T-helper 17 cell (primary cell): ENCODE measurements at places on chromosomes 13 and 19. TPM values are rescaled to one million over a fixed set of nuclear protein-coding genes. Genes with fewer than 3 reads are reported as not detected.
A peak's percentile ranks its signal among the peaks of the same experiment; 100 is the strongest.

Gene PSG2
- not detected for total RNA-seq

Gene TBXA2R
- 1.0 TPM for total RNA-seq

Gene SHISA2
- total RNA-seq = 0.37 TPM

Gene PEG3
- total RNA-seq = not detected

GRCh38 chr13:113205428-113205931 is 3.0 kb downstream of the PCID2 start:
- no peak for DNase-seq

GRCh38 chr13:92187378-92187989 is 789.1 kb downstream of the GPC5 start:
- no peak for DNase-seq

DNA sequence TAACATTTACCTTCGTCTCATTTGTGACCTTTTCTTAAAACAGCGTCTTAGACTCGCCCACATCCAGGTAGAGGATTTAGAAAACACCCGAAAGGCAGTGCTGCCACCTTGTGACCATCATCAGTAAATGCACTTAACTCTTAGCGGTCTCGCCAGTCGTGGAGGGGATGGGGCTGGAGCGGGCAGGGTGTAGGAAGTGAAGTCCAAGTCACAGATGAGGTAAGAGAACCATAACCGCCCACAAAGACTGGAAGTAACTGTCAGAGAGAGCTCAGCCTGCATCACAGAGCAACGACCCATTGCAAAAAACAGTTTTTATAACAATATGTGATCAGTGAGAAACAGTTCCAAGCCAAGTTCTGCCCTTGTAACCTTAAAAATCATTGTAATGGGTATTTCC is 10.7 kb upstream of the CEACAM3 start:
- DNase-seq = peak; percentile 53

GRCh38 chr19:30148039-30148790 is 206.2 kb downstream of the URI1 start:
- DNase-seq = no peak

GRCh38 chr19:7226739-7227138 is 67.5 kb downstream of the INSR start:
- no peak for DNase-seq

DNA sequence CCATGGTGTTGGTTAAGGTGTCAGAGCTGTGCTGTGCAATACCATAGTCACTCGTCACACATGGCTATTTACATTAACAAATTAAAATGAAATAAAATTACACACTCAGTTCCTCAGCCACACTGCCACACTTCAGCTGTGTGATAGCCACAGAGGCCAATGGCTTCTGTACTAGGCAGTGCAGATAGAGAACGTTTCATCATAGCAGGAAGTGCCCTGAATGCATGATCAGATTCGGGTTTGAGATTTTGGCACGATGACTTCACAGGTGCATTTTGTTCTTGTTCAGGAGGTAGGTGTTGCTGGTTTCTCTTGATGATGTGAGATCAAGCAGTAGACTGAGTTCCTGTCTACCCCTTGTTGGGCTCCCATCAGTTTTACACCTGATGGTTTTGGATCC is 6.5 kb downstream of the ARMC6 start:
- DNase-seq = no peak

DNA sequence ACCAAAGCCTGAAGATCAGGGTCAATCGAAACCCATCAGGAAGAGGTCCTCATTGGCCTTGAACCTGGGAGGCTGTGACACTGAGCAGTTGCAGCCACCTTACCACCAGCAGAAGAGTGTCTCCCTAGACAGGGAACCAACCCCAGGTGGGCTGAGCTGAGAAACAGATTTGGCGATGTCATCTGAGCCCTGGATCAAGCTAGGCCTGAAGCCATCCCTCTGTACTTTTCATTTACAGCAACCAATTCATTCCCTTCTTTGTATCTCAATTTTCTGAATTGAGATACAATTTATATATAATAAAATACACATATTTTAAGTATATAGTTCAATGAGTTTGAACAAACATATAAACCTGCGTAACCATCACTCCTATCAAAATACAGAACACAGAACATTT is 14.6 kb downstream of the RHPN2 start:
- no peak for DNase-seq

- no peak for DNase-seq
Observed at GRCh38 chr13:95160112-95160906, 140.9 kb downstream of the ABCC4 start.

DNA sequence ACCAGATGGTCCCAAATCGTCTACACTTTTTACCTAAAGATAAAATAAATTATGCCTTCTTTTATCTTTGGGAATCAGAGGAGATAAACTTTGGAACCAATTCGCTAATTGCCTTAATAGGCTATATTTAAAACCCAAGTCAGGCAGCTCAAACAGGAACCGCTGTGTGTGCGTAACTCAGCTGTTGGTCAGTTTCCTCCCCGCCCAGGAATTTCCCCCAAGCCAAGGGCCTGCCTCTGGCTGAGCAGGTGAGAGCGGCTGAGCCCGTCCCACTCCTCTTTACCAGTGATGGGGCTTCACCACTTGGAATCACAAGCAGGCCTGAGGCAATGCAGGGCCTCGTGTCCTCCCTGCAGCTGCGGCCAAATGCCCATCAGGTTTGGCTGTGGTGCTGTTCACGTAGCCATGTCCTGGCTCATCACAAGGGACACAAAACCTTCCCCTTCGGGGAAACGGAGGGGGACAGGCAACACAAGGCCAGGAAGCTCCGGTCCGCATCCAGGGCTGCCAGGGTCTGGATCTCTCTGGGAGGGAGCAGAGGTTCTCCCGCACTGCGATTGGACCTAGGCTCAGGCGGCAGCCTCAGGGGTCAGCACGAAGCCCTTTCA is 503 bp upstream of the SLC7A9 start:
- no peak for DNase-seq
